Endothelial cell of umbilical vein (primary cell): ENCODE measurements at places on chromosomes 1 and 21. TPM values are rescaled to one million over a fixed set of nuclear protein-coding genes. Genes with fewer than 3 reads are reported as not detected.

NBPF10 gene
- 0.57 and 0.61 TPM in 2 replicates for polyA plus RNA-seq

LRRC40 gene
- 5.3 and 8.1 TPM in 2 replicates for polyA plus RNA-seq

LRRC8C gene
- 30.7 and 33.6 TPM in 2 replicates for polyA plus RNA-seq

TMEM240 gene
- polyA plus RNA-seq: 5.3 and 7.6 TPM in 2 replicates

KLF17 gene
- polyA plus RNA-seq: not detected in 2 replicates

PLEKHA6 gene
- 2.1 and 2.4 TPM in 2 replicates for polyA plus RNA-seq

SYCP1 gene
- not detected in 2 replicates for polyA plus RNA-seq

SOX13 gene
- 50.4 and 57.7 TPM in 2 replicates for polyA plus RNA-seq

EXO1 gene
- polyA plus RNA-seq: 2.2 and 4.1 TPM in 2 replicates
